ENCODE measurements at places on chromosomes 3 and 15. TPM values are rescaled to one million over a fixed set of nuclear protein-coding genes. Genes with fewer than 3 reads are reported as not detected.

The PLA2G4D gene
- total RNA-seq: not detected

DNA sequence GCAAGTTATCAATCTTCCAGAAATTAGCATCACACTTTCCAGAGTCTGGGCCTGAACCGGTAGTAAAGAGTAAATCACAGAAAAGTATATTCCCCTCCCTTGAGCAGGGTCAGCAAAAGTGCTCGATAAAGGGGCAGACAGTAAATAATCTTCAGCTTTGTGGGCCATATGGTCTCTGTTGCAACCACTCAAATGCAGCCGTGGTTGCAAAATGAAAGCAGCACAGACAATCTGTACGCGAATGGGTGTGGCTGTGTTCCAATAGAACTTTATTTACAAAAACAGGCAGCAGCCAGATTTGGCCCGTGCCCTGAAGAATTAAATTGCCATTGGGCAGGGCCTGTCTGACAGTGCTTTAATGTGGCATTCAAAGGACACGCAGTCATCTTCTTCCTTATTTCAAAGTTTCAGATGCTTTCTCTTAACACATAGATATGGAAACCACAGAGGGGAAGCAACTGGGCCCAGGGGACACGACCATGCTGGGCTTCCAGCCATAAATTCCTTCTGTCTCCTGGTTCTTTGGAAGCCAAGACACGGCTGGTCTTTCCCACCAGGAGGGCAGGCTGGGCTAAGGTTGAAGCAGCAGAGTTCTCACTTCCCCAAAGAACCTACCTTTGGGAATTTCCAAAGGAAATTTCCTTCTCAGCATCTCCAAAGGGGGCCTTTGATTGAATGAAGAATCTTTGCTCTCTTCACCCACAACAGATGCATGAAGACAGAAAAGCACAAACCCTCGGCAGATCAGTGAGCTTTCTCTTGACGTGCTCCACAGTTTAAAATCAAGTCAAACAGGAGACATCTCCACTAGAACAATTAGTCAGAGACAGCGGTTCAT lies 489.8 kb upstream of the PROK2 start:
- no peak overlapping the region for H3K4me3 ChIP-seq
- no peak for DNase-seq
- H3K27me3 ChIP-seq: no peaks in the 10 kb centered on the region
- no peak overlapping the region for H3K27ac ChIP-seq
- H3K4me1 ChIP-seq: peaks cover 26% of the 10 kb centered on the region

DNA sequence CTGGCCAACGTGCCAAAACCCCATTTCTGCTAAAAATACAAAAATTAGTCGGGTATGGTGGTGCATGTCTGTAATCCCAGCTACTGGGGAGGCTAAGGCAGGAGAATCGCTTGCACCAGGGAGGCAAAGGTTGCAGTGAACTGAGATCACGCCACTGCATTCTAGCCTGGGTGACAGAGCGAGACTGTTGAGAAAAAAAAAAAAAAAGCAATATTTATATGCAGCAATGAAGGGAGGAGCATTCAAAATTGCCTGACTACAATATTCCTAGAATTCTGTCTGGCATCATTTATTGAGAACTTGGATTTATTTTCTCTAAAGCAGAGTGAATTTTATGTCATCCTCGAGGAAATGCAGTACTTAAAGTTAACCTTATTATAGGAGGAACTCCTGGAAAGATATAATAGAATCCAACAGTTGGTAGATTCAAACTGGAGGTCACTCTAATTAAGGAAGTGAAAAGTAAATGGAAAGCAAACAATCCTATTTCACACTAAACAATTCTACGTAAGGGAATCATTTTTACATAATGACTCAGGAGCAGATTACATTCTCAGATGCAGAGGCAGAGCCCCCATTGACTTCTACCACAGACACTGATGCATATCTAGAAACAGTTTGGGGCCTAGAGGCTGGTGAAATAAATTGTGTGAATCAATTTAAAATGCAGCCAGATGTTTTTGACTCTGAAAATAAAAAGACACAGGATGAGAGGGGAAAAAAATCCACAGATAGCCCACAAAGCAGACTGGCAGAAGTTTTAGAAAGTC lies 82.1 kb upstream of the FHIT start:
- H3K4me1 ChIP-seq: no peaks in the 10 kb centered on the region
- no peak overlapping the region for H3K27ac ChIP-seq
- H3K4me3 ChIP-seq: no peak overlapping the region
- DNase-seq: no peak
- no peaks in the 10 kb centered on the region for H3K36me3 ChIP-seq

GRCh38 chr3:100975714-100976113 lies 17.5 kb downstream of the ABI3BP start:
- H3K27me3 ChIP-seq: no peaks in the 10 kb centered on the region
- peaks cover 16% of the 10 kb centered on the region for H3K4me1 ChIP-seq
- no peaks in the 10 kb centered on the region for H3K36me3 ChIP-seq
- no peak overlapping the region for H3K4me3 ChIP-seq

Measured in thyroid gland (tissue), 4 donors.